ENCODE measurements at places on chromosomes 2 and 18.

DNA sequence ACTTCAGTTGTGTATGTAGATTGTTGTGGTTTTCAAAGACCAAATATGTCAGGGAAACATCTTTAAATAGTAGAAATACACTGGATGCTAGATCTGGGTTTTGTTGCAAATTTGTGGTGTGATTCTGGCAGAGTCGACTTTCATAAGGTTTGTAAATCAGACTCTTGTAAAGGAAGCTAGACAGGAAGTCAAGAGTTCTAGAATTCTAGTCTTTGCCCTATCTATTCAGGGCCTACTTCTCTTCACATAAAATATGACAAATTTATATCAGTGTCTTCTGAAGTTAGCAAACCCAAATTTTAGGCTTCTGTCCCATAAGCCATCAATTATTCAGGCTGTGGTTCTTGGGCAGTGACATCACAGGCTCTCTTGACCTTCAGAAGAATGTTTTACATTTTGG lies 1579.2 kb upstream of the PIK3C3 start:
- DNase-seq: no peak

DNA sequence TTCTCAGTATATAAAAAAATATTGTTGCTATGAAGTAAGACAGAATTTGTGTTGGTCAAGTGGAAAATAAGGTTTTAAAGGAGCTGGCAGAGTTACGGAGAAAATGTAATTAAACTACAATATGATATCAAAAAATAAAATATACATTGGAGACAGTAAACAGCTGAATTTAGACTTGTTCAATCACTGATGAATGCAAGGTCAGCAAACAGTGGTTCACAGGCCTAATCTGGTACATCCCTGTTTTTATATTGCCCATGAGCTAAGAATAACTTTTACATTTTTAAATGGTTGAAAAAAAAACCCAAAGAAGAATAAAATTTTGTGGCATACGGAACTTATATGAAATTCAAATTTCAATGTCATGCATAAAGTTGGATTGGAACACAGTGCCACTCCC lies 131.0 kb upstream of the TRIB2 start:
- DNase-seq: no peak

GRCh38 chr2:209191139-209191538 lies 232.7 kb upstream of the MAP2 start:
- DNase-seq: no peak

- no peak for DNase-seq
Measured at GRCh38 chr18:23967321-23968089, 47.0 kb upstream of the TTC39C start.

DNA sequence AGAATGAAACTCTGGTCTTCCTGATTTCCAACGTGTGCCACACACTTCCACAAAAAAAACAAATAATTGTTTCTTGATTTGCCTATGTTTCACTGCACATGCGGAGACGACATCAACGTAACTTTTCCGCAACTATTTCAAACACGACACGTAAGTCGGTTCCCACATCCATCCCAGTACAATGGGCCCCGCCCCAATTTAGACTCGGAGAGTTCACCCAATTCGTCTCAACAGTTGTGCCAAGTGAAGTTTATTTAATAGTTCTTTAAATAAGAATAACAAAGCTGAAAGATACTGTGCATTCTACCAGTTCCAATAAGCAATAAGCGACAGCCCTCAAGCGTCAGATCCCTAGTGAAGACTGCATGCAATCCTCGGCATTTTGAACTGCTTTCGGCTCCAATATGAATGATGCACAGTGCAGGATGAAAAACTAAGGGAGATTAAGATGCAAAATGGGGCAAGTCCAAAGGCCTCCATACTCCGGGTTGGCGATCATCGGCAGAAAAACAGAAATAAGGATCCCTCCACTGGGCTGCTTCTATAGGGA lies 664 bp downstream of the CCT4 start:
- DNase-seq: no peak

GRCh38 chr2:197514754-197515153 lies 1.1 kb upstream of the MOB4 start:
- DNase-seq: no peak

- no peak for DNase-seq
Measured at GRCh38 chr2:12314127-12314760, 402.5 kb upstream of the TRIB2 start.

GRCh38 chr18:57845605-57846074 lies 42.5 kb upstream of the ATP8B1 start:
- no peak for DNase-seq

GRCh38 chr2:151576080-151576479 lies 158.2 kb downstream of the NEB start:
- peak; percentile 15 for DNase-seq

DNA sequence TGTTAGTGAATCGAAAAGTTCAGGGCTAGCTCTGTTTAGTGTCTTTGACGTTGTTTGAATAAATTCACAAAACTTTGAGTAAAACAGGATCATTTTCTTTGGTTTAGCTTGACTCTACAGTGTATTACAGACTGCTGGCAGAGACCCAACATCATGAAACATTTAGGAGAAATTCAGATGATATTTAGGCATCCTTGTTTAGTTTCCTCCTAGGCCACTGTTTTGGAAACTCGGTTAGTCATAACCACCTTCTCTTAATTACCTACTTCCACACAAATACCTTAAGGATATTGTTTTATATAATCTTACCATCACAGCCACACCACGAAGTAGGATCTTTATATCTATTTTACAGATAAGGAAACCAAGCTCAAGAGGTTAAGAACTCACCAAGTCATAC lies 7.8 kb downstream of the LIMS1 start:
- DNase-seq: no peak

DNA sequence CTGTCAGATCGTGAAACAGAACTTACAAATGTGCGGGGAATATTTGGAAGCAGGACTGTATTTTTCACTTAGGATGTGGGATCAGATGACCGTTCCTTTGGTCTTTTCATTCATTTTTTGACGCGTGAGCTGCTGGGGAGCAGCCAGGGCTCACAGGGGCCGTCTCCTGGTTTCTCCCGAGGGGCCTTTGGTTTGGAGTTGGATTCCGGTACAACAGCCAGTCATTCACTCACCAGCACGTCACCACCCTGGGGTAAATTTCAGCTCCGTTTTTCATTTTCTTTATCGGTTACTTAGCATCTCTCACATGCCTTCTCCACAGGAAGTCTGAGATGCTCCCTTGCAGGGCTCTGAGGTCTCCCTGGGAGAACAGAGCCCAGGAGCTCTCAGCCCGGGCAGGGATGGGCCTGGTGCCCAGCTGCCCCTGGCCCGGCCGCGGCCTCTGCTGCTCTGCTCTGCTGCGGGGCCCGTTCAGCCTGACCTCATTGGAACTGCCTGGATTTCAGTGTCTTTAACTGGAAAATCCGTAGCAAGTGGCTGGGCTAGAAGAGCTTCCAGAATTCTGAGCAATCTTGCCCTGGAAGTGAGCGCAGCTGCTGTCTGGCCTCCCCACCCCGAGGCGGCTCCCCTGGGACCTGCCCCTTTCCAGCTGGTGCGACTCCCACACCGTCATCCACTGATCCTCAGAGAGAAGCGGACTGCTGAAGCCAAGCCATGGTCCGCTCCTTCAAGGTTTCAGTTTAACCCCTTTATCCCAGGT lies 335.6 kb downstream of the EIPR1 start:
- no peak for DNase-seq

- DNase-seq: no peak
Measured at GRCh38 chr18:8979258-8979988, 123.1 kb upstream of the NDUFV2 start.

- DNase-seq: no peak
Measured at GRCh38 chr2:151292141-151292540, 2.7 kb upstream of the NMI start.

DNA sequence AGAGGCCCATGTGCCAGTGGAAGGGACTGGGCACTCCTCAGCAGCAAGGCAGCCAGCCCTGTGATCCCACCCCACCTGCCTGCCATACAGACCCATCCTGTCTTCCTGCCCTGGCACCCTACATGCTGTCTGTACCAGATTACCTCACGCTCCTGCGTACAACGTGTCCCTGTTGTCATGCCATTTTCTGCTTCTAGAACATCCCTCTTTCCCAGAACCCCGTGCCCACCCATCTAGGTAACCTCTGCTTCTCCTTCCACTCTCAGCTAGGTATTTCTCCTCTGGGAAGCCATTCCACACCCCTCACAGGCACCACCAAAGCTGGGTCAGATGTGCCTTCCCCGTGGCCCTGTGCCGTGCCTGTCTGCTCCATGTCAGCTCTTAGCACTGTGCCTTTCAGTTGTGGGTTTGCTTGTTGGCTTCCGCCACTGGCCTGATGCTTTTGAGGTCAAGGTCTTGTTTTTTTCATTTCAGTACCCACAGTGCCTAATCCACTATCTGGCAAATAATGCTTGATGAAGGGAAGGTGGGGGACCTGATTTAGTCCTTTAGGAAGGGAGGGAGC lies 71.7 kb upstream of the ALPP start:
- DNase-seq: no peak

GRCh38 chr2:241551599-241551997 lies 6.9 kb upstream of the BOK start:
- no peak for DNase-seq

DNA sequence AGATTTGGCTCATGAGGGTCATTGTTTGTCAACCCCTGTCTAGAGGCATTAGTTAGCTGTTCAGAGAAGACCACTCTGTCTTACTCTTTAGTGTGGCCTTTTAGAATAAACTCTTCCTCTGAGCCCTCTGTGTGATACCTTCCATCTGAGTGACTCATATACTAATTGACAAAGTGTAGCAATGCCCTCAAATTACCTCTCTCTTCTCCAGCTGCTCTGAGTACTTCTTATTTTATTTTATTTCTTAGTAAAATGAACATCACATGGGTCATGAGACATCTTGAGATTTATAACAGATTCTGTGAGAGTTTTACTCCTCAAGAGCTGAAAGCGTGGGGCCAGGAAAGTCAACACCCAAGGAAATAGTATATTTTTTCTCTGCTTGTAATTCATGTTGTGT lies 67.4 kb downstream of the KCTD18 start:
- DNase-seq: no peak

GRCh38 chr2:16417726-16418125 lies 247.9 kb downstream of the CYRIA start:
- no peak for DNase-seq

DNA sequence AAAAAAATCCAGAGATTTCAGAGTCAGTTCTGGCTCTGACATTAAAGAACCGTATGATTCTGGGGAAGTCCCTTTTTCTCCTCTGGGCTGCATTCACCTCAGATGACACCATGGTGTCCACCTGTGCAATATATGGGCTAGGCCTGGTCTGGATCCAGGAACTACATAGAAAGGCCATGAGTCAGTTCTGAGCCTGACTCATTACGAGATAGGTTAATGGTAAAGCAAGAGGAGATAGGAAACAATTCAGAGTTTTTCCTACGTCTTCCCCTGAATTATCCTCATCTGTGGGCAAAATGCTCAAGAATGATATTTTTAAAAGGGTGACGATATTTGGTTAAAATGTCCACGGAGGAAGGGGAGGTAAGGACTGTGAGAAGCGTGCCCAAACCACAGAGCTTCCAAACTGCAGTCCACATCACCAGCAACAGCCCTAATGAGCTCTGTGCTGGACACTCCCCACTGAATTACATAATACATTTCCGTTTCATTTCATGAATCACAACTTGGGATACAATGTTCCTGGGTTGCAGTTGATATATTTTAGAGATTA lies 180.1 kb upstream of the OSR1 start:
- no peak for DNase-seq

GRCh38 chr2:105797298-105797819 lies 52.6 kb downstream of the NCK2 start:
- DNase-seq: no peak

GRCh38 chr2:23574919-23575654 lies 190.1 kb downstream of the KLHL29 start:
- DNase-seq: no peak

DNA sequence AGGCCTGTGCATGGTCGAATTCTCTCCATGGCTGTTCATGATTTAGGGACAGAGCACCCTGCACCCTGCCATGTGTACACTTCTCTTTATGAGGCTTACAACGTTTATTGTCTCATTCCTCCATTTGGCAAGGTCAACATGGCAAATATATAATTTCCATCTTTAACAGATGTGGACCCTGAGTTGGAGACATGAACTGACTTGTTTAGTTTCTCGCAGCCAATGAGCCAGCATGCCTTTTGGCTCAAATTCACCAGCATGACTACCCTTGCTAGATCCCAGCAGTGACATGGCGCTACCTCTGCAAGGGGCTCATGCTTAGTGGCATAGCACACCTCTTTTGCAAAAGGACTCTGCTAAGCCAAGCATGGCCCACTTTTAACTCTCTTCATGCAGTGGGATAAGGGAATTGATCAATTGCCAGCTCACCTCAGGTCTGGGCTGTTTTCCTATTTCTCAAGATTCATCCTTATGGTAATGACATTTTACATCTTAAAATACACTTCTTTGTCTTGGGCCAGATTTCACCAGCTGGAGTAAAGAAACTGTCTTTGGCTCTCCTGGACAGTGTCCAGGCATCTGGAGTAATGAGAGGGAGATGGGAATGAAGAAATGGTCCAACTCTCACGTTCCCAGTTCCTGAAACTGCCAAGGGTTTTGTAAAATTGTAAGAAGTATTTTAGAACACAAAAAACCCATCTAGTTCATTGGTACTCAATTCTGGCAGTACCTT lies 159.5 kb downstream of the SETBP1 start:
- no peak for DNase-seq

GRCh38 chr2:208135794-208136715 lies 6.4 kb upstream of the CRYGC start:
- DNase-seq: no peak

- no peak for DNase-seq
Measured at GRCh38 chr18:36697905-36698304, 130.9 kb downstream of the TPGS2 start.

- no peak for DNase-seq
Measured at GRCh38 chr2:105812180-105813044, 67.7 kb downstream of the NCK2 start.
